GM20000 (cell line): ENCODE measurements at places on chromosomes 2 and 18.

GRCh38 chr2:75100011-75100800, 99.1 kb downstream of the TACR1 start:
- DNase-seq: no peak

GRCh38 chr2:218626369-218626768, 18.7 kb downstream of the PLCD4 start:
- no peak for DNase-seq

DNA sequence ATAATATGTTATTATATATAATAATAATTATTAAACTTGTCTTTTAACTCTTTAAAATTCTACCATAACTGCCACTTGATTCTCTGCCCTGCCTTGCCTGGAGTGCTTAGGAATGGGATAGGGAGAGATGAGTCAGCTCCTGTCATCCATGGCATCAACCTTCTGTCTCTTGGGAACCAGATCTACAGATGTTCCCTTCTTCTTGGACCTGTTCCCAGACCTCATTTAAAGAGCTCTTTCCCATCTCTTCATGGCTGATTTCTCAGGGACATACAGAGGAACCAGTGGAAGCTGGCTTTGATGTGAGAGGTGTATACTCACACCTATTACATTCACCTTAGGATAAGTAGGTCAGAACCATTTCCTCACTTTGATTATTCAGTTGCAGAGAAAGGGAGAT, 155.3 kb upstream of the MYO3B start:
- DNase-seq: no peak

DNA sequence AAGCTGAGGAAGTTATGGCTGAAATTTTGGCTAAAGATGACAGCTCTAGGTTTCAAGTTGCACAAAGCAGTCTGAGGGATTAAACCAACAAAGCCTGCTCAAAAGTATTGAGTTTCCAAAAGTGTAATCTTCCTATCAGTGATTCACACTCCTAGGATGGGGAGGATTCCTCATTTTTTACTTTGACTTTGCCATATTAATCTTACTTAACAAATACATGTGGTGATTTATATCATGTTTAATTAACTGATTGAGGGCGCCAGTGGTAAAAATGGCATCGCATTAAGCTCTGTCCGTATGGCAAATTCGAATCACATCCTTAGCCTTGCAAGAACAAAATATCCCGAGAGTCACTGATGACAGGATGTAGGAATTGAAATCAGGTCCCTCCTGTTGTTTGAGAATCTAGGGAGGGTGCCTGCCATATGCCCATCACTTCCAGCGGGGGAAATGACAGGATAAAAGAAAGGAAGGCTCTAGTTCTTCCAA, 78.1 kb upstream of the ETAA1 start:
- no peak for DNase-seq

GRCh38 chr2:240231838-240232244, 91.4 kb upstream of the OTOS start:
- no peak for DNase-seq

DNA sequence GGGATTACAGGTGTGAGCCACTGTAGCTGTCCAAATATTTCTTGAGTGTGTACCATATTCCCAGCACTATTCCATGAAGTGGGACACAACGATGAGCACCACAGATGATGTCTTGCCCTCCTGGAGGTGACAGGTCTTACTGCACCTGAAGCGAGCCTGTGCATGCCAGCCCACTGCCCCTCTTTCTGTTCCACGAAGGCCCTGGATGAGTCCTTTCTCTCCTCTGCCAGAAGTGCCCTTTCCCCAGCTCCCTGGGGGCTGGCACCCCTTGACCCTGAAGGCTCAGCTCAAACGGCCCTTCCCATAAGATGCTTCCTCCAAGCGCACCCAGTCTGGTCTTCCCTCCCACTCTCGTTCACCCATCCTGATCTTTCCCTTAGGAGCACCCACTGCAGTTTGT, 5.5 kb downstream of the ATP6V1B1 start:
- no peak for DNase-seq

- DNase-seq: no peak
These were observed 13.8 kb downstream of the NBAS start for GRCh38 chr2:15547115-15547876.

DNA sequence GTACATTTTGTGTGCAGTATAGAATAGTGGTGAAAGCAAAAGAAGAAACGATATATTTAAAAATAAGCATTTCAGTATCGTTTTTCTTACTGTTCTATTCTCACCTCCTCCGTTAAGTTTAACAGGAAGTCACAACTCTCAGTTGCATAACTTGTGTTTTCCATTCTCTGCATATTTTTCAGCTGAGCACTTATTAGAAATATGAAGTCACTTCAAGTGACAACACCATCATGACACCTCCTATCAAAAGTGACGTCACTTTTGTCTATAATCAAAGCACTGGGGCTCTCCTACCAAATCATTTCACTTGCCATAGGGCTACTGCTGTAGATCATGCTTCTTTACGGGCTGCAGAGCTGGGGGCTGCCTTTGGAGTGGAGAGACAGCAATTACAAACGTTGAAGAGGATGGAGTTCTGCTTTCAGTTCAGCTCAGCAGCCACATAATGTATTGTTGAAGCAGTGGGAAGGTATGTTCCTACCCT, 36.3 kb downstream of the STAT4 start:
- DNase-seq: peak; percentile 66

DNA sequence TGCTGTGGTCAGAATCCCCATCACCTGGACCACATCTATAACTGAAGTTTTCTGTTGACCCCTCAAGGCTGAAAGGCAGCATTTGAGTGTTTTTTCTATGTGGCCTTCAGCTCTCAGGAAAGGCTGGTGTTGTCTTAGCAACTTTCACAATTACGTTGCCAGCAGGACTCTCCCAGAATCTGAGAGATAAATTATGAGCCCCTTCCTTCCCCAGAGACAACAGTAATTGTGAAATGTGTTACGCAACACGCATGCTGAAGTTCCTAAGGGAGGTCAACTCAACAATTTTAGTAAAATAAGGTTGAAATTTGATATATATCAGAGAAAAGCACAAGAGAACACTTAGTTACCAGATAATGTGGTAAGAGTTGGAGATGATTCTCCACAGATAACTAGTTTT, 216.5 kb upstream of the SLC8A1 start:
- no peak for DNase-seq

GRCh38 chr2:24435391-24436316, 55.4 kb upstream of the NCOA1 start:
- DNase-seq: no peak

DNA sequence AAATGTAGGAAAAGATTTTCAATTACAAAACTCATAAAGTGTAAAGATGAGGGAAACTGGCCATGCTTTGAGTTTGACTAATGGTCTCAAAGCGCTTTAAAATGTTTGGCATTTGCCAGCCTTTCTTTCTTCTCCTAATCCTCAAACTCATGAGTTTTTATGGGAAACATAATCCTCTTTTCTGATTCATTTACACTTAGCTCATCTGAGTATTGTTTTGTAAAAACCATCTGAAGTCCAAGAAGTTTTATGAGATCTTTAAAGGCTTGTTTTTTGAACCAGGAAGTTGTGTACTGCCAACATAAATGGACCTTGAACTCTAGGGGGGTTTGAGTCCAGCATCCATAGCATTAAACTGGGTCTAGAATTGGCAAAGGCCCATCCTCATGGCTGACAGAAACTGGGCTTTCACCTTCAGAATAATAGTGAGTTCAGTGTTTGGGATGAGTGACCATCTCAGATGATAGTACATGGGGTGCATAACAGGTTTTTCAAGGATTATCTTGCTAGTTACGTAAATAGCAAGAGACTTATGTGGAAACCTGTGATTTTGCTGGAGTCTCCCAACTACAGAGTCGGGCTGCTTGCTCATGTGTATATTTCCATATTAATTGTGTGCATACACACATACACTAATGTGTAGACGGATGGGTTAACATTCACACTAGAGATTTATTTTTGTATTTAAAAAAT, 3.8 kb upstream of the LTBP1 start:
- no peak for DNase-seq

DNA sequence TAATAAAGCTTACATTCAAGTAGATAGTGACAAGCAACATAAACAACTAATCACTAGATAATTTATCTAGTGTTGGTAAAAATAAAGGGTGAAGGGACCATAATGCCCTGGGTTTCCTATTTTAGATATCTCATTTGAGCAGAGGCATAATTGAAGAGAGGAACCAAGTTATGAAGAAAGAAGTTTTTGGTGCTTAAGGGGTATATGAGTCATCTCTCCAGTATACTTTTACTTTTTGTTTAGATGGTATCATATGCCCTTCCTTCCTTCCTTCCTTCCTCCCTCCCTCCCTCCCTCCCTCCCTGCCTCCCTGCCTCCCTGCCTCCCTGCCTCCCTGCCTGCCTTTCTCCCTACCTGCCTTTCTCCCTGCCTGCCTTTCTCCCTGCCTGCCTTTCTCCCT, 1053.5 kb upstream of the CELF4 start:
- DNase-seq: no peak

- DNase-seq: no peak
These were observed 57.3 kb downstream of the NRP2 start for GRCh38 chr2:205739620-205740019.

DNA sequence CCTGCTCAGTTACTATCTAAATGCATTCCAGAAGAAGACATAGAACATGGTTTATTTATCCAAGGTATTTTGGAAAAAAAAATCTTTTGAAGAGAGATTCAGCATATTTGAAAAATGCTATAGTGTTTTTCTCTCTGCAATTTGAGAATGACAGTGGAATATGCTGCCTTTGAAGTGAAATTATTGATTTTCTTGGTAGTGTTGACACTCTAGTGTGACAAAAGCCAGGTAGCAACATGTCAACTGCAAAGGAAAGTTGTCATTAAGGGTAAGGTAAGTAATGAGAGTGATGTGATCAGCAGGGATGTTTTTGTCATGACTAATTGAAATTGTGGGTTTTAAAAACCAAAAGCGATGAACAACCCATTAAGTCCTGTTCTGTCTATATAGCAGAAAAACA, 1387.1 kb upstream of the TMEFF2 start:
- no peak for DNase-seq

DNA sequence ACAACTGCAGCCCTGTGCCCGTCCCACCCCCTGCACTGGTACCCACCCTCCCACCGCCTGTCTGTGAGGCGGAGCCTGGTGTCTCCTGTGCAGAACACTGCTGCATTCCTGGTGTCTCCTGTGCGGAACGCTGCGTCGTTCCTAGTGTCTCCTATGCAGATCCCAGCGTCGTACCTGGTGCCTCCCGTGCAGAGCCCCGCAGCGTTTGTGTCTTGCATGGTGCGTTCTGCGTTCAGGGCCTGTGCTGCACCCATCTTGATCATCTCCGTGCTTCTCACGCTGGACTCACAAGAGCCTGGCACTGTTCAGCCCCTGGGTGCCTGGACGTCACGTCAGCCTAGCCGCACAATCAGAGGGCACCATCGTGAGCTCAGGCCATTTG, 248.6 kb upstream of the SALL3 start:
- DNase-seq: no peak

DNA sequence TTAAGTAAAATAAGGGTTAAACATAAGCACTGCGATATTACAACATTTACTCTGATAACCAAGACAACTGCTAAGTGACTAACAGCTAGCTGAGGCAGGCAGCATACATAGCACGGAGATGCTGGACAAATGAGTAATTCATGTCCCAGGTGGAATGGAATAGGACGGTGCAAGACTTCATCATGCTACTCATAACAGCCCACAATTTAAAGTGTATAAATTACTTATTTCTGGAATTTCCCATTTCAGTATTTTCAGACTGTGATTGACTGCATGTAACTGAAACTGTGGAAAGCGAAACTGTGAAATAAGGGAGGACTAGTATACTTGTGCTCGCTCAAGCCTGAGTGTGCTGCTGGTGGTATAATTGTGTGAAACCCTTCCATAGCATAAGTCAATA, 12.9 kb downstream of the IER3IP1 start:
- no peak for DNase-seq

- no peak for DNase-seq
These were observed 111.9 kb downstream of the OSR1 start for GRCh38 chr2:19246496-19246895.

- no peak for DNase-seq
These were observed 96.7 kb downstream of the TMEM163 start for GRCh38 chr2:134621939-134622705.

- no peak for DNase-seq
These were observed 41.3 kb downstream of the ATF2 start for GRCh38 chr2:175126661-175127060.

DNA sequence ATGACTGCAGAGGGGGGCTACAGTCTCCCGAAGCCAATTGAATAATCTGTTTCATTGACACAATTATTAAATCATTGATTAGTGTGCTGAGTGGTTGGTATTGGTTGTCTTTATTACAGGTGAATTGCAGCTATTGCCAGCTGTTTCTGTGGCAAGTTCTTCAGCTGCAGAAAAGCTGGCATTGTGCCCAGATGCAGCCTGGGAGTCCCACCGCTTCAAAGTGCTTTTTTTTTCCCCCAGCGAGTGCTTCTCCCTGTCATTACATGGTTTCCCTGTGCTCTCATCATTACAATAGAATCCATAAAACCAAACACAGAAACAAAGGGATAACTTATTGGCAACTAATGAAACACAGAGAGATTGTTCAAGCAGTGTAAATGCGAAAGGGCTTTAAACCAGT, 164.7 kb downstream of the GRB14 start:
- no peak for DNase-seq

DNA sequence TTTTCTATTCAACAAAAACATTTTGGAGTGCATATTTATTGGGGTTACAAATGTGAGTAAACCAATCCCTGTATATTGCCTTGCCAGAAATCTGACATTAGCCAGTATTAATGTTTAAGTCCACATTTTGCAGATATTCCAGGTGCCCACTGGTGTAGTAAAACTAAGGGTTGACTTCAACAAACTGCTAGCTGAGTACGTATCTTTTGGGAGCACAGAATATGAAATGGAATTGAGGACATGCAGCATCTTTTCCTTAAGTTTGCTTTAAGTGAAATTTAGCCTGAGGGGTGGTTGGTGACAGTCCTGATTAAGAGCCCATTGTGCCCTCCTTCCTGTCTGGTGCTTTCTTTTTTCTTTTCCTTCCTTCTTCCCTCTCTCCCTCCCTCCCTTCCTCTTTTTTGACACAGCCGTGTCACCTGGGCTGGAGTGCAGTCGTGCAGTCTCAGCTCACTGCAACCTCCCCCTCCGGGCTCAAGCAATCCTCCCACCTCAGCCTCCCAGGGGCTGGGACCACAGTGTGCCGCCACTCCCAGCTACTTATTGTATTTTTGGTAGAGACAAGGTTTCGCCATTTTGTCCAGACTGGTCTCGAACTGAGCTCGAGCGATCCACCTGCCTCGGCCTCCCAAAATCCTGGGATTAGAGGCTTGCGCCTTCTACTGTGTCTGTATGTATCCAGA, 1.6 kb downstream of the NUP35 start:
- DNase-seq: no peak

DNA sequence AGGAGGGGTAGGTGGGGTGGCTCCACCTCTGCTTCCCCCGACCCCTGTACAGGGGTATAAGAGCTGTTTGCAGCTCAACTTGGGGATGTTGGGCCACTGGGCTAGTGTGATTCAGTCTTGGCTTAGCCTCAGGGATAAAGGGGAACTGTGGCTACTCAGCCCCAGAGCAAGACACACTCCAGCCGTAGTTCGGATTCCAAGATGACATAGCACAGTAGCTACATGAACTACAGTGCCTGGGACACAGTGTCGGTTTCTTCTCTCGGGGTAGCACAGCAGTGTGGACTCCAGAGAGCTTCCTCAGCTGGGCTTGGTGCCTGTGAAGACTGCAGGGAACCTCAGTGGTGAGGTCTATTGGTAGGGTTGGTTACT, 21.1 kb downstream of the CARF start:
- DNase-seq: no peak

- DNase-seq: no peak
These were observed 6.2 kb downstream of the COLEC12 start for GRCh38 chr18:493986-494983.
